ENCODE measurements at places on chromosomes 7 and 10.

GRCh38 chr10:110615057-110615747 lies 28.9 kb upstream of the RBM20 start:
- DNase-seq = no peak

DNA sequence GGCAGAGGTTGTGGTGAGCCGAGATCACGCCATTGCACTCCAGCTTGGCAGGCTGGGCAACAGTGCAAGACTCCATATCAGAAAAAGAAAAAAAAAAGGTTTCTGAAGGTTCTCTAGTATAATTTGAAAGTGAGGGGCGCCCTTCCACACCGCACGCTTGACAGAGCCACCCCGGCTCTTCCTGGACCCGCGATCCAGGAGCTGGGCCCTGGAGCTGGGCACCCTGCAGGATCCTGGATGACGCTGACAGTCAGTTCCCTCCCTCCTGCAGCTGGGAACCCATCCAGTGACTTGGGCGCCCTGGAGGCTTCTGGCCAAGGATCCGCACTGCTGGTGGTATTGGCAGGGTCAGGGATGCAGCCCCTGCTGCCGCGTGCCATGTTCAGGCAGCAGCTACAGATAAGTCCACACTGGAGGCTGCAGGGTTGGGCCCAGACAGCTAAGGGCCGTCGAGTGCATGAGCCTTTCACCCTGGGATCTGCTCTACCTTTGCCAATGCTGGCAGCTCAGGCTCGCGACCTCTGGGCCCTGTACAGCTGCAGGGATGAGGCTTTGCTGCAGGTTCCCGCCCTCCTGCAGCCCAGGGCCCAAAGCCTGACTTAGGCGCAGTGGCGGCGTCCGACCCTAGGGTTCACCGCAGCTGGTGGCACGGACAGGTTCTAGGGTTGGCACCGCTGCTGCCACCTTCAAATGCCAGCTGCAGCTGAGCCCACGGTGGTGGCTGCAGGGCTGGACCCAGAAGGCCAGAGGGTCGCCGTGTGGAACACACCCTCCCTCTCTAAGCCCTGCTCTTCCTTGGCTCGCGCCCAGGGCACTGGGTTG lies 110.2 kb downstream of the OR13A1 start:
- no peak for DNase-seq

- peak; percentile 43 for DNase-seq
Observed at GRCh38 chr7:140316165-140316661, 82.1 kb downstream of the SLC37A3 start.

DNA sequence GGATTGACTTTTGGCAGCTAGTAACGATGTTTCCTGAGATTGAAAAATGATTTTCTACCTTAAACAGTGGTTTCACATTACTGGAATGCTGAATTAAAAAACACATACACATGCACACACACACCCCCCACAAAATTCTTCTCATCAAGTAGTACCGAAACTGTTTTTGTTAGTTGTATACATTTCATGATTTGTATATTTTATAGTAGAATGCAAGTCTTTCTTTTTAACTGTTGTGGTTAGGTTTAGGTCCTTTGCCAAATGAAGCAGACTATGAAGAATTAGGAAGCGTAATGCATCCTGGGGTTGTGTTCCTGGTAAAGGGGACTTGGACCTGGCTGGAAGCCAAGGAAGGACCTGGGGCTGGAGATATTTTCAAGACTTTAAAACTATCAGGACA lies 505.8 kb downstream of the SUGCT start:
- no peak for DNase-seq

DNA sequence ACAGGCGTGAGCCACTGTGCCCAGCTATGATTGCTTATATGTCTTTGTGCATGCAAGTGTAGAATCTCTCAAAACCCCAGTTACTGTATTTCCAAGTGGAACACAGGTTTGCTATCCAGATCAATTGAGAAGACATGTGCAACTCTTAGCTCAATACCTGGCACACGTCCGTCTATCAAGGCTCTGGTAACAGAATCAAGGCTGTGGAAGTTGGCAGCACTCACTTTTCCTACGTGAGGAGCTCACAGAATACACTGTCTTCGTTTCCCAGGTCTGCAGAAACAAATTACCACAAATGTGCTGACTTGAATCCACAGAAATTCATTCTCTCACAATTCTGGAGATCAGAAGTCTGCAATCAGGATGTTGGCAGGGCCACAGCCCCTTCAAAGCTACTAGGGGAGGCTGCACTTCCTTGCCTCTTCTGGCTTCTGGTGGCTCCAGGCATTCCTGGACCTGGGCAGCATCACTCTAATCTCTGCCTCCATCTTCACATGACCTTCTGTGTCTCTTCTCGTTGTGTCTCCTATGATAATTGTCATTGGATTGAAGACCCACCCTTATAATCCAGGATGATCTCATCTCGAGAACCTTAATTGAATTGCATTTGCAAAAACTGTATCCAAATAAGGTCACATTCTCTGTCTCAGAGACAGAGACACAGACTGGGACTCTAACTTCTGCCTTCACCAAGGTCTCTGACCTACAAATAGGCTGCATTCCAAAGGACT lies 84.8 kb upstream of the C7orf33 start:
- DNase-seq = no peak

DNA sequence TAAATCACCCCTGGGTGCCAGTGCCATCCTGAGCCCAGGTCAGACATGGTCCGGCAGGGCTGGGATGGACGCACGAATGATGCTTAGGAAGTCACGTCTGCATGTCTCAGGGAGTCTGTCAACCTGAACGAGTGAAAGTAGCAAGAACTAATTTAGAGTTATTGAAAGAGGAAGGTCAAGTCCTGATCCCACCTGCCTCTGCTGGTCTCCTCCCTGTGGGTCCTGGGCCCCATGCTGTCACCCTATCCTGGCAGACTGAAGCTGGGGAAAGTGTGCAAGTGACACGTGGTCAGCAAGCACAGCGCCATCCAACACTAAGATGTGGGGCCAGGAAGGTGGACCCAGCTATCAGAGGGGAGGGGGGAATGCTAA lies 26.1 kb upstream of the GRID1 start:
- DNase-seq = no peak

GRCh38 chr10:97598407-97599271 lies 9.1 kb downstream of the C10orf62 start:
- no peak for DNase-seq

All from G401 (cell line).